ENCODE measurements at places on chromosomes 3 and 15.

- DNase-seq: no peak
Measured at GRCh38 chr3:122322095-122323075, 2.7 kb upstream of the CSTA start.

GRCh38 chr3:125325746-125326145, 49.4 kb downstream of the ZNF148 start:
- no peak for DNase-seq

DNA sequence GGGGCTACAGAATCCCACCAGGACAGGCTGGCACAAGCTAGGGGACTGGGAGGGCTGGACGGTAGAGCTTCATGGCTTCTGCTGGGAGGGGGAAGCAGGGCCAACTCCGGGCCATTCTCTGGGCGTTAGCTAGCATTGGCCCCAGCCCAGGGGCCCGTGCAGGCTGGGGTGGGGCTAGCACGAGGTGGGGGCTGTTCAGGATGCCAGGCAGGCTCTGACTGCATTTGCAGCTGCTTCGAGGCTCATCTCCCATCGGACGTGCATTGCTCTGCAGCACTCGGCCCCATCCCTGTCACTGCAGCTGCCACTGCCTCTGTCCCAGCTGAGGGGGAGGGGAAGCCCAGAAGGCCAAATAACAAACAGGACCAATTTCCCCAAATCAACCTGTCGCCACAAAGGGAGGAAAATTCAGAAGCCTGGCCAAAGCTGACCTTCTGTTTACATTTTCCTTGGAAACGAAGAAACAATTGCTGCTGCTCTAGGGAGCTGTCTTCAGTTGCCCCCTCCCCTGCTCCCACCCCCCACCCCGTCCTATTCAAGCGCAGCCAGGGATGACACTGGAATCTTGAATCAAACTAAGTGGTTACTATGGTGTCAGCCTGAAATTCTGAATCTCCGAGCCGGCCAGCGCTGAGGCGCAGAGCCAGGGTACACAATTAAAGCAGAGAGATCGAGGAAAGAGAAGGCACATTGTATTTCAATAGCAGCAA, 138.8 kb upstream of the PRR20G start:
- DNase-seq: no peak

- no peak for DNase-seq
Measured at GRCh38 chr3:53384465-53385423, 37.4 kb upstream of the DCP1A start.

GRCh38 chr15:67024314-67024997, 40.9 kb upstream of the SMAD3 start:
- DNase-seq: no peak

DNA sequence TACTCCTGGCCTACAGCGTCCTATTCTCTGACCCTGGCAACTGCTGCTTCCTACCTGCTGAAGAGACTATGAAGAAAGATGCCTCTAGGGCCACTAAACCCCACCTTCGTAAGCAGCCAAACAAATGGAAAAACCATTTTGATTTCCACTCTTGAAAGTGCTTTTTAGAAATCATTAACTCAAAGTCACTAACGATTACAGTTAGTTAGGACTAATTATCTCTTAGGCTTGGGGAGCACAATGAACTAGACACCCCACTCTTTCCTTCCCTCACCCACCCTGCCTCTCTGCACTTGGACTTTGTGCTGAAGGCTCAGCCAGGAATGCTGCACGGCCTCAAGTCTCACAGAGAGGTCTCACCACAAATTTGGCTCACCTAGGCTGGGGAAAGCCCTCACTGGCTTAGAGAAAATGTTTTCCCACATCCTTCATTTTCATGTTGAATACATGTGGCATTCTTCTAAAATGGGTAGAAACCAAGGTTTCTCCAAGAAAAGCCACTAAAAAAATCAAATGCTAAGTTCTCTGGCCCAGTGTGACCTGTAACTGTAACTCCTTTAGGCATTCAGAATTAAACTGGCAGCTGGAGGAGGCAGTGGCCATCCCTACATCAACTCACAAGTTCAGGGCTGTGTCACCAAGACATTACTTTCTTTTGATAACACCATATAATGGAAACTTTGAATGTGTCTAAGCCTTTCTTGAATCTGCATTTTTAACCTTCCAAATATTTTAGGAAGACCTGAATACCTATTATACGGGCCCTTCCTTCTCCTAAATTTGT, 47.1 kb downstream of the NPTN start:
- DNase-seq: no peak

DNA sequence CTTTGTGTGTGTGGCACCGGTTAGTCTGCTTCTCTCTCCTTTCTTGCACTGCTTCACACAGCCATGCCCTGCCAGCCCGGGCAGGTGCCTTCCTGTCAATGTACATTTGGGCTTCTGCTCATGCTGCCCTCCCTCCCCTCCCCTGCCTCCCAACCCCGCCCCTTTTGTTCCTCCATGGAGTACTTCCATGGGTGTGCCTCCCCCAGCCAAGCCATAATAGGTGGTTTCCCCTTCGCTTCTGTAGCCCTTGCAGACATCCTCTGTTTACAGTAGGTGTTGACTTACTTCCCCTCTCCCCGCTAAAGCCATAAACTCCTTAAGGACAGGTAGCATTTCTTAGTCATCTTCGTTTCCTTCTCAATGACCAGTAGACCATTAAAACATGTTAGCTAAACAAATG, 31.8 kb upstream of the CRTC3 start:
- DNase-seq: no peak

GRCh38 chr3:196207833-196208607, 3.2 kb downstream of the ZDHHC19 start:
- DNase-seq: peak; percentile 28

- DNase-seq: no peak
Measured at GRCh38 chr15:79311901-79312553, 1.1 kb downstream of the TMED3 start.

GRCh38 chr15:66294157-66294931, 976 bp downstream of the DIS3L start:
- DNase-seq: peak; percentile 11

- no peak for DNase-seq
Measured at GRCh38 chr15:50390554-50391264, 33.5 kb upstream of the USP8 start.

- no peak for DNase-seq
Measured at GRCh38 chr3:135228201-135228600, 433.1 kb downstream of the EPHB1 start.

DNA sequence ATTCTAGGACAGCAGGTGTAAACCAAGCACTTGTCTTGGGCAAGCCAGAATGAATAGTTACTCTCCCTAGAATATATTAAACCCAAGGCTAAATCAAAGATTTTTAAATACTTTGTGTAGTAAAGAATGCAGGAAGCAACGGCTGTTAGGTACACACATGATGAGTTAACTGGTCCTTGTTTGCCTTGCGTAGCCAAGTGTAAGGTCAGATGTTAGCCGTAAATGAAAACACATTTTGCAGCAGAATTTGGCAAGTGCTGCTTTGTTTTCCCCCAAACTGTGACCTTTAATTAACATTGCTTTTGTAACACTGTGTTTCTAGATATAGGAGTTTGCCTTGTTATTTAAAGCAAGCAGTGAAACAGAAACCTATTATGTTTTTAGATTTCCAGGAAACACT, 368.7 kb downstream of the IL5RA start:
- DNase-seq: no peak

GRCh38 chr15:54585063-54585462, 606.8 kb downstream of the UNC13C start:
- DNase-seq: no peak

DNA sequence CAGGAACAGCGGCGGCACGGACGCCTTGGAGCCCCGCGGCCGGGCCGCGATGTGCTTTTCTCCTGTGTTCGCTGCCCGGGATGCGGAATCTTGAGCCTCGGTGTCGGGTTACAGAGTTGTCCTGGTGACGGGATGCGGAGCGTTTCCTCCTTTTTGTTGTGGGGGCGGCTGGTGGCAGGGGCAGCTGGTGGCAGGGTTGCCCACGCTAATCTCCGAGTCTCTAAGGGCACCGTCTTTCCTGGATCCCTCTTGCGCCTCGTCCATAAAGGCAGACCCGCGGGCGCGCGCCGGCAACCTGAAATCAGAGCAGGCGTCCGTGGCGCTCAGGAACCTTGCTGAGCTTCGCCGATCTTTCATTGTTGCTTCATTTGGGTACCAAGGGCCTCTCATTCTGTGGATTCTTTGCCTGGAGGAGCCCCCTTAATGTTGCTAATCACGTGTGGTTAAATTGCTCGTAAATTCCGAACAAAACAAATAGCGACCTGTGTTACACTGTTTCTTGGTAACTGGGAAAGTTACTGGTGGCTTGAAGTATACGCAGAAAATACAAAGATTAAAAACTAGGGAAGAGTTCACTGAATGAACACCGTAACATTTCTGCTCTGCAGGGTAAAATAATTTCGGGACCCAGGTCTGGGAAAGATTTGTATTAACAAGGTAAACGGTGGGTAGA, 844 bp upstream of the PFN2 start:
- peak; percentile 6 for DNase-seq

- DNase-seq: no peak
Measured at GRCh38 chr15:26475554-26475953, 297.3 kb downstream of the GABRB3 start.

DNA sequence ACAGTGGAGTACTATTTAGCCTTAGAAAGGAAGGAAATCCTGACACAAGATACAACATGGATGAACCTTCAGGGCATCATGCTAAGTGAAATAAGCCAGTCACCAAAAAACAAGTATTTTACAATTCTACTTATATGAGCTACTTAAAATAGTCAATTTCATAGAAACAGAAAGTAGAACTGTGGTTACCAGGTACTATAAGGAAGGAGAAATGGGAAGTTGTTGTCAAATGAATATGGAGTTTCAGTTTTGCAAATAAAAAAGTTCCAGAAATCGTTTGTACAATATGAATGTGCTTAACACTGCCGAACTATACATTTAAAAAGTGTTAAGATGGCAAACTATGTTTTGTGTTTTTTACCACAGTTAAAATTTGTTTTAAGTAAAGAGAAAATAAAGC, 26.8 kb downstream of the TRANK1 start:
- DNase-seq: no peak

GRCh38 chr3:71226565-71227269, 356.8 kb downstream of the FOXP1 start:
- DNase-seq: peak; percentile 75

GRCh38 chr3:30607032-30607833, 832 bp downstream of the TGFBR2 start:
- DNase-seq: no peak

- no peak for DNase-seq
Measured at GRCh38 chr3:188780193-188781147, 391.3 kb upstream of the TPRG1 start.

GRCh38 chr15:87672309-87673288, 583.9 kb downstream of the NTRK3 start:
- no peak for DNase-seq

DNA sequence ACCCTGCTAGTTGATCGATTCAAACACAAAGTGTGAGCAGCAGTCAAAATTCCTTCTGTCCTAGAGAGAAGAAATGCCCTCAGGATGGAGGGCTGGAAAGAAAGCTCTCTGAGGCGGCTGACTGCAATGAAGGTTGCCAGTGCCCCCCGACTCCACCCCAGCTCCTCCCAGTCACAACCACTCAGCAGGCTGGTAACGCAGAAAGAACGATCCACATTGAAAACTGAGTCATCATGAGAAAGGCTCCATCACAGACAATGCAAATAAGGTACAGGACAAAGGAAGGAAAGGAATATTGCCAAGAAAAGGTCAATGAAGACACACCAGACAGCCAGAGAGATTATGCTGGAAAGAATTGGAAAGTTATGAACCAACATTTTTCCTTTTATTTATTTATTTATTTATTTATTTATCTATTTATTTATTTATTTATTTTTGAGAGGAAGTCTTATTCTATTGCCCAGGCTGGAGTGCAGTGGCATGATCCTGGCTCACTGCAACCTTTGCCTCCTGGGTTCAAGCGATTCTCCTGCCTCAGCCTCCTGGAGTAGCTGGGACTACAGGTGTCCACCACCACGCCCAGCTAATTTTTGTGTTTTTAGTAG, 17.4 kb upstream of the VGLL4 start:
- no peak for DNase-seq

GRCh38 chr3:36606871-36607765, 157.2 kb downstream of the DCLK3 start:
- no peak for DNase-seq

DNA sequence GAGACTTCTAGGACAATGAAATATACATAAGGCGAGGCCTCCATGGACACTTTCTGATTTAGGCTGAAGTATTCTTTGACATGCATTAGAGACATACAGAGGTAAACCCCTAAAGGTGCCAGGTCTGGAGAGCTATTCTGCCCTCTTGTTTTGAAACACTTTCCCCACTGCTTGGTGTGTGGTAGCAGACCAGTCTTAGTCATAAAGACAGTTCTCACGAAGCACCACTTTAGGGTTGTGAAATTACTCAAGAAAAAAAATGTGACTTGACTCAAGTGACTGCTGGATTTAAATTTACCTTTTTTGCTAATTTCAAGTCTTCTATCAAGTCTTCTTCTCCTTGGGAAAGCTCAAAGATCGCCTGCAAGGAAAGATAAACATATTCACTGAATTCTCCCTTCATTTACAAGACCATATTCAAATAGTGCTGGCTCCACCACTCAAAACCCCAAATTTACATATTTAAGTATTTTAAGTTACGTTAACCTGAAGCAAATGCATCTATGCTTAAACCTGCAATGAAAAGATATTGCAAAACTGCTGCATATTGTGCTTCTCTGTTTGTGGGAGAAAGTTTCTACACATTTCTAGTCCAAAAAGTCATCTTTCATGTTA, 48.4 kb downstream of the ARHGEF3 start:
- no peak for DNase-seq

GRCh38 chr15:83477808-83478537, 30.8 kb downstream of the SH3GL3 start:
- no peak for DNase-seq

GRCh38 chr15:63939531-63940130, 105.9 kb upstream of the HERC1 start:
- DNase-seq: no peak

GRCh38 chr15:63020759-63021430, 21.7 kb upstream of the TPM1 start:
- DNase-seq: no peak

DNA sequence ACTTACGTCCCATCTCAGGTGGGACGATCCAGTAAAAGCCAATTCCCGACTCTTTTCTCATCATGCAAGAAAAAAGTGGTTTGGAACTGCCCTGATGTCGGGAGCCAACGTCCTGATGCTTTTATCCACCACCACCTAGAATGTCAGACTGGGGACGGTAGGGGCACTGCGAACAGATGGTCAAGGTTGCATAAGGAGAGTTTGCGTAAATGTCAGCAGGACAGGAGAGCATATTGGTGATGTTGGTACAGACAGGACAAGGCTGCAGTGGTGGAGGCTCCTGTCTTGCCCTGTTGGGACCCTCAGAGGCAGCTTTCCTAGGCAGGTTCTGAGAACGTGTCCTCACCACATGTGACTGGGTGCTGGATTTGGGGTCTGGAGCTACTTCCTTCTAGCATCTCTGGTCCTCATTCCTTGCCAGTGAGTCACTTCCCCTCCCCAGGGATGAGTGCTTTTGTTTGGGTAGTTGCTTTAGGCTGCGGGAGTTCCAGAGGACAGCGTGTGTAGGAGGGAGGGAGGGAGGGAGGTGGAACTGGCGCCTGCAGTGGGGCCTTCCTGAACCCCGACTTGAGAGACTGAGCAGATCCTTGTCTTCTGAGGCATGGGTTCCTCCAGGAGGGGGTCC, 21.0 kb downstream of the THSD4 start:
- no peak for DNase-seq
